Mammary epithelial cell (primary cell): ENCODE measurements at places on chromosomes 4 and X.

DNA sequence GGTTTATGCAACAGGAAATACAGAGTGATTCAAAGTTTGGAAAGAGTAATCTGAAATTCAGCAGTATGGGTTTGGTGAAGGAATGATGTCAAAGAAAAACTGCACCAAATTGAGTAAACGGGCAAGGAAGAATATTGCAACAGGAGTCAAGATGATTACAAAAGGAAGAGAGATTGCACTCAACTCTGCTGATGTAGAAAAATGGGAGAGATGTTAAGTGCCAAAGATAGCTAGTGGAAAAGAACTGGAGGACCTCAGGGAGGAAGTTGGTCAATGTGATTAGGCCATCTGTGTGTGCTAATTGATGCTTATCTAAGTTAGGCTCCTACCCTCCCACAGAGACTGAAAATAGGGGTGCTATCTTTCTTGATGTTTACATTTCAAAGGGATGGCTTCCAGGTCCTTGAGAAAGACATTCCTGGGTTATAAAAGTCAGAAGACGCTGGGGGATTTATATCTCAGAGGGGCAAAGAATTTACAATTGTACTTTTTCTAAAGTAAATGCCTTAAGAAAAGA is 167.4 kb upstream of the FAM47A start:
- no peak for DNase-seq

GRCh38 chr4:80213117-80213815 is 16.0 kb downstream of the PRDM8 start:
- DNase-seq, result peak; percentile 89

DNA sequence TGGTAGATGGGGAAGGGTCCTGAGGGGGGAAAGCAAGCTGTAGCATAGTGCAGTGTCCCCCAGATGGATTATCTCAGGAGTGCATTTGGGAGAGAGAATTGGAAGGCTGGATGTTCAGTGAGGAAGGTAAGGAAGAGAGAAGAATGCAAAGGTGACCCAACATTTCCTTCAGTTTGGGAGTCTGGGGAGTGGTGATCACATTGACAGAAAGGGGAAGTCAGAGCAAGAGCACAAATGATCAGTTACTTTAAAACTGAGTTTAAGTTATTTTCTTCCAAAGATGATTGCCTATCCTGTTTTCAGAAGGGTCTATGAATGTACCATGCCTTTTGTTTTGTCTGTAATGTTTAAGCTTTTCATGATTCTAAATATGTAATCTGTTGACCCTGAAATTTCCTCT is 47.6 kb downstream of the ARHGAP10 start:
- no peak for DNase-seq

DNA sequence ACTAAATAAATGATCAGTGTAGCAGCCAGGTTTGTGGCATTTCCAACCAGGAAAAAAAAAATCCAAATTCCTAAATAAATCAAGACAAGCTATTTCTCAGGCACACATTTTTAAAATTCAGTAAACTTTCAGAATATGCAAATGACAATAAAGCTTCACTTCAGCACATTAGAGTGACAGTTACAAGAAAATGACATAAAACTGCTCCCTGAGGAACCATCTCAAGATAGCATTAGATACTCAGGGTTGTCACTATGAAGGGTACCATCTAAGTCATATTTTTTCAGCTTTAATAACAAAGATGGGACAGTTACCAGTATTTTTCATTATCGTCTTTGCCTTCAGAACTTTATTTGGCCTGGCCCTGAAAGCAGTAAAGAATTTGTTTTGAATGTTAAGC is 411.3 kb upstream of the RASGEF1B start:
- no peak for DNase-seq

- DNase-seq, result no peak
Measured at GRCh38 chr4:124079174-124079780, 633.3 kb downstream of the ANKRD50 start.

- no peak for DNase-seq
Measured at GRCh38 chrX:132539611-132540010, 50.8 kb upstream of the MBNL3 start.

GRCh38 chrX:68659786-68660185 is 12.3 kb downstream of the STARD8 start:
- DNase-seq, result no peak

- no peak for DNase-seq
Measured at GRCh38 chr4:89528526-89529133, 221.0 kb upstream of the GPRIN3 start.

DNA sequence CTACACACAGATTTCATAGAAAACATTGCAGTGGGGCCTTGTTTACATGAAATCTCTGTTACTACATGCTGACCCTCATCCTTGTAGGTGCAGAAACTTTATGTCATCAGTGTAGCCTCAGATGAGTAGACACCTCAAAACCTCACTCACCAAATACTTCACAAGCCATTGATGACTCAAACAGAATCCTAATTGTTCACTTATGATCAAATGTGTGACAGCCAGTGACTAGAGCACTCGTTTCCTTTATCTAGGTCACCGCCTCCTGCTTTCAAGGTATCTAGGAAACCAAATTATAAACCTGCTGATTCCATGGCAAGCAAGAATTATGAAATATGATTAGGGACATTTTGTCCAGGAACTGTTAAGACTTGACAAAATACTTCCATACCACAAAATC is 255.8 kb upstream of the GPRIN3 start:
- DNase-seq, result peak; percentile 55

DNA sequence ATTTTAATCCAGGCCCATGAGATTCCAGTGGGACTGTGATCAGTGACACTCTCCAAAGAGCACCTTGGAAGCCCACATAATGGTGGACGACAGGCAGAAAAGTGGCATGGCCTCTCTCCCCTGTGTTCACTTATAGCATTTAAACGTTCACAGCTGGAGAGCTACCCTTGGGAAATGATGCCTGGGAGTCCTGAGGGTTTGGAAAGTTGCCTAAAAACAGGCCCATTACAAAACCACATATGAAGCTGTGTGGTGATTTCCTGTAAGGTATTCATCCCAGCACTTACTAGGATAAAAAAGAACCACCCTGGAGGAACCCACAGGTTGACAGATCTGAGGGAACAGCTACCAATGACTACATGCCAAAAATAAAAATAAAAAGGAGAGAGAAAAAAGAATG is 193.2 kb downstream of the RASL11B start:
- peak; percentile 65 for DNase-seq

DNA sequence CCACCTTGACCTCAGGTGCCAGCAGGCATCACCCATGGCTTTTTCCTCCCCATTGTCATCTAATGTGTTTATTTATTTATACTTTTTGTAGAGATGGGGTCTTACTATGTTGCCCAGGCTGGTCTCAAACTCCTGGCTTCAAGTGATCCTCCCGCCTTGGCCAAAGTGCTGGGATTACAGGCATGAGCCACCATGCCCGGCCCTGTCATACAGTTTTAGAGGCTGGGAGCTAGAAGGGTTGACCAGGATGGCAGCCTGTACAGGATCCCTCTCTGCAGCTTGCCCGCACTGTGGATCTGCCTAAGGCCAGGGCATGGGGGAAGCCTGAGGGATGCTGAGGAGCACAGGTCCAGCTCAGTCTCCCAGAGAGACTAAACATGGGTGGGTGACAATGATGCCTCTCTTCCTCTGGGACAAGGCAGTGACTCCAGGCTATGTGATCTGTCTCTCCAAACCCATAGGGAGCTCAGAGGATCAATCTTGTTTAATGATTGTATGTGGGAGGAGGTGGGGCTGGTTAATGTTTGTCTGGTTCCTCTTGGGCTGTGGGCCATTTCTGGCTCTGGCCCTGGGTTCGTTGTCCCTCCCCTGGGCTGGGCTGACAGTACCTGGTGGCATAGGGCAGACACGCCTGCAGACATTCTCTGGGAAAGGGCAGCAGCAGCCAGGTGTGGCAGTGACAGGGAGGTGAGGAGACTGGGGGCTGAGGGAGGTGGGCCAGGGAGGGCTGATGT is 8.3 kb upstream of the GJB1 start:
- no peak for DNase-seq

DNA sequence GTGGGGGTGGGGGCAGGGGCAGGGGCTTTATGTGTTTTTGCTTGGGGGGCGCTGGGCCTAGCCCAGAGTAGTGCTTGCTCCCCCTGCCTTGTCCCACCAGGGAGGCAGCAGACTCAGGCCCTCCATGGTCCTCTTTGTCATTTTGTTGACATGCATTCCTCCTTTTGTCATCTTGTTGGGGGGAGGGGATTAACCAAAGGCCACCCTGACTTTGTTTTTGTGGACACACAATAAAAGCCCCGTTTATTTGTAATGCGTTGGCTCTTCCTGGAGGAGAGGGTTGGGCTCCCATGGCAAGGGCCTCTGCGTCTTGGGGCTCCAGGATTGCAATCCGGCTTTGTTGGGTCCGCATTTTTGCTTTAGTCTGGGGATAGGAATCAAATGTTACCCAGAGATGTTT is 2.2 kb downstream of the EMD start:
- DNase-seq, result no peak

GRCh38 chr4:70908993-70909556 is 6.9 kb downstream of the MOB1B start:
- DNase-seq, result no peak

- DNase-seq, result no peak
Measured at GRCh38 chr4:123283371-123283895, 113.2 kb upstream of the SPRY1 start.

- DNase-seq, result peak; percentile 53
Measured at GRCh38 chrX:13463608-13464007, 105.8 kb upstream of the EGFL6 start.

DNA sequence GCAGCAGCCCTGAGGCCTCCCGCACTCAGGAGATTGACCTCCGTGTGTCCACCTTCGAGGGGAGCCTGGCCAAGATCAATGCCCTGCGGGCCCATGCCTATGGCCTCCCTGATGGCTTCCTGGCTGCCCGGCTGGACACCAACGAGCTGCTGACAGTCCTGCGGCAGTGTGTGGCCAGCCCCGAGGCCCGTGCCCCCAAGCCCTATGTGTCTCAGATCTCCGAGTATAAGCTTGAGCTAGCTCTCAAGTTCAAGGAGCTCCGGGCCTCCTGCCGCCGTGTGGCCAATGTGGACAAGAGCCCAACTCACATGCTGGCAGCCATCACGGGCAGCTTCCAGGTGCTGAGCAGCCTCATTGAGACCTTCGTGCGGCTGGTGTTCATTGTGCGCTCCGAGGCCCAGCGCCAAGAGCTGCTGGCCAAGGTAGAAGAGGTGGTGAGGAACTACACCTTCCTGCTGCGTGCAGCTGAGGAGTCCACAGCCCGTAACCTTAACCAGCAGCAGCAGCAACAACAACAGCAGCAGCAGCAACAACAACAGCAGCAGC is 25.5 kb upstream of the PRPS1 start:
- no peak for DNase-seq

GRCh38 chr4:87601361-87601760 is 7.0 kb upstream of the DSPP start:
- no peak for DNase-seq

GRCh38 chr4:2390146-2390545 is 28.3 kb downstream of the ZFYVE28 start:
- DNase-seq, result no peak

DNA sequence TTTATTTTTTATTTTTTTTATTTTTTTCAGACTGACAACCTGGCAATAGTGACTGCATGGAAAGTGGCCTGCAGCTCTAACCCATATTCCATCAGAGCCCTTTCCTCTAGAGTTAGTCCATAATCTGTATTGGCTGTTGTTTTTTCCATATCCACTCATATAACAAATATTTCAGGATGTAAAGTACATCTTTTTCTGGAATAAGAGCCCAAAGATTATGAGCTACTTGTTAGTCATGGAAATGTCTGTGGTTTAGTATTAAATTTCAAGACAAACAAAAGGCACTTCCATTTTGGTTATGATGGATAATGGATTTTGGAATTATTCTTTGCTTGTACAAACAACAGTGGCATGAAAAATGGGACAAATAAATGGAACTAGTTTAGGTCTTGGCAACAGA is 296.0 kb upstream of the HS3ST1 start:
- DNase-seq, result peak; percentile 51

DNA sequence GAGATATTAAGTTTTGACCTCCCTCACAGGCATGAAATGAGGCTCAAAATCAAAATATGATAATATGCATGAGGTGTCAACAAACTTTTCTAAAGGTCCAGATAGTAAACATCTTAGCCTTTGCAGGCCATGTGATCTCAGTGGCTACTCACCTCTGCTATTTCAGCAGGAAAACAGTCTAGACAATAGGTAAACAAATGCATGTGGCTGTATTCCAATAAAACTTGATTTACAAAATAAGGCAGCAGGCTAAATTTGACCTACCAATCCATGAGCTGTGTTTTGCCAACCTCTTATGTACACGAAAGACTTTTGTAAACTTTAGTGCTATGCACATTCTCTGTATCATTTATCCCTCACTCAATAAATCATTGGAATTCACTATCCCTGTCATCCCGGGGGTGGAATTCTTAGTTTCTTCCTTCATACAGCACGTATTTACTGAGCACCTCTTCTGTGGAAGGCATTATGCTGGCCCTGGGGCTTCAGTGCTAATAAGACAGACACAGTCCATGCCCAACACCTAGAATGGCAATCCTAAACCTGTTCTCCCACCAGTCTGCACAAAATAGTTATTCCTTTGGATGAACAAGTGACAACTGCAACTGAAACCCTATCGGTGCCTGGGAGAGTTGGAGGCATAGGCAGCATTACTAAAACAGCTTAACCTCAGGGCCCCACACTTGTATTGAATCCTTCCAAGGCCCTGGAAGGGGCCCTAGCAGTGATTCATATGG is 19.9 kb downstream of the MAGEB17 start:
- DNase-seq, result no peak

- peak; percentile 48 for DNase-seq
Measured at GRCh38 chrX:117973110-117973807, 143.4 kb downstream of the KLHL13 start.

DNA sequence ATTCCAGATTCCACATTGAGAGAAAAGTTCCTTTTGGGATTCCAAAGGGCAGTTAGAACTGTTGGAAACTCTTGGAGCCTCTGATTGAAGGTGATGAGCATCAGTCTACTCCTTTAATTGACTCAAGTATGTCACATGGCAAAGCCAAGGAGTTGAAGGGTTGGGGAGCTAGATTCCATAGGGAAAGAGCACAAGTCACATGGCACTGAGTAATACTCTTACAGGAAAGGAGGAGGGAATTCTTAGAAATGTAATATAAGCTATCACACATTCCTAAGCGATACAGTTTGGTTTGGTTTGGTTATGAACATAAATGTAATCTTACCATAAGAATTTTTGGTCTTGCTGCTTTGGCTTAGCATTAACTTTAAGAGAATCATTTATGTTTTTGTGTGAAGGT is 15.7 kb downstream of the SPCS3 start:
- DNase-seq, result no peak

DNA sequence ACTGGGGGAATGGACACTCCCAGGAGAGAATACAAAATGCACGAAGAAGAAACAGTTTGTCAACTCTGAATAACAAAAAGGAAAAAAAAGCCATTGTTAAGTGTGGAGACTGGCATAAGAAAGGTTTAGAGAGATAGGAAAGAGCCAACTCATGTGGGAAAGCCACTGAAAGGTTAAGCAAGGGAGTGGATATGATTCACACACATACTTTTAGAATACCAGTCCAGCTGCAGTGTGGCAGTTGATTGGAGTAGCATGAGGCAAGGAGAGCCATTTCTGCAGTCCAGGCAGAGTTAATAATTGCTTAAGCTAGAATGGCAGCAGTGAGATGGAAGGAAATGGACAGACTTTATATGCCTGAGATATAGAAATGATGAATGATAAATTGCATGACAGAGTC is 36.9 kb upstream of the ADAD1 start:
- peak; percentile 78 for DNase-seq

- DNase-seq, result no peak
Measured at GRCh38 chrX:43845776-43846175, 36.5 kb downstream of the MAOB start.

- peak; percentile 11 for DNase-seq
Measured at GRCh38 chrX:8044947-8045346, 117.7 kb upstream of the PNPLA4 start.
